ENCODE measurements at places on chromosomes 11 and 22. TPM values are rescaled to one million over a fixed set of nuclear protein-coding genes. Genes with fewer than 3 reads are reported as not detected.

The CD248 gene
- total RNA-seq = 0.09 TPM

The CDC42EP1 gene
- total RNA-seq = 0.11 TPM

The INS gene
- not detected for total RNA-seq

The KRTAP5-2 gene
- total RNA-seq = not detected

The DEAF1 gene
- 52.6 TPM for total RNA-seq

The KLHL35 gene
- total RNA-seq = 0.70 TPM

The ARSA gene
- total RNA-seq = 45.8 TPM

The ACR gene
- total RNA-seq = not detected

The APOBEC3F gene
- total RNA-seq = 28.3 TPM

The DDX25 gene
- total RNA-seq = 0.09 TPM

The RTN3 gene
- total RNA-seq = 68.5 TPM

The SHISA8 gene
- 0.41 TPM for total RNA-seq

The PGR gene
- total RNA-seq = not detected

The PGA5 gene
- total RNA-seq = not detected

The OR2AG2 gene
- total RNA-seq = 0.18 TPM

The PTPN5 gene
- not detected for total RNA-seq

The PAK1 gene
- 46.5 TPM for total RNA-seq

The DDI1 gene
- not detected for total RNA-seq

The KLHDC7B gene
- 5.3 TPM for total RNA-seq

The HBG2 gene
- not detected for total RNA-seq

The RAG1 gene
- 0.18 TPM for total RNA-seq

The POGLUT3 gene
- total RNA-seq = 16.4 TPM

The DNAJB13 gene
- total RNA-seq = 0.57 TPM

The MS4A15 gene
- total RNA-seq = not detected

The RCE1 gene
- total RNA-seq = 25.5 TPM

The MPZL3 gene
- 16.5 TPM for total RNA-seq

The KCNK7 gene
- total RNA-seq = 1.7 TPM

The FIBIN gene
- not detected for total RNA-seq

The TSGA10IP gene
- total RNA-seq = not detected

The HTR3B gene
- total RNA-seq = not detected

The FAM181B gene
- total RNA-seq = not detected

The SUSD2 gene
- 0.59 TPM for total RNA-seq

The LMNTD2 gene
- total RNA-seq = 1.6 TPM

The OR51B4 gene
- total RNA-seq = not detected

The GGTLC2 gene
- total RNA-seq = not detected

The SPDYC gene
- not detected for total RNA-seq

The GDPD4 gene
- total RNA-seq = not detected

The FSHB gene
- not detected for total RNA-seq

The ZNRF3 gene
- total RNA-seq = 0.82 TPM

The SAA4 gene
- total RNA-seq = not detected
